Pancreas (tissue), 10 donors: ENCODE measurements at places on chromosomes 16 and 17. TPM values are rescaled to one million over a fixed set of nuclear protein-coding genes. Genes with fewer than 3 reads are reported as not detected.

Gene UBALD2
- polyA plus RNA-seq, result 30.0 TPM

Gene NPIPA5
- polyA plus RNA-seq, result 30.4 TPM

Gene GAS2L2
- 0.33 TPM for polyA plus RNA-seq

Gene HSD17B1
- 3.5 TPM for polyA plus RNA-seq

Gene FBXL20
- 2.5 TPM for polyA plus RNA-seq

Gene CETP
- 1.0 TPM for polyA plus RNA-seq

Gene SGCA
- 1.7 TPM for polyA plus RNA-seq

Gene HS3ST3A1
- 0.05 TPM for polyA plus RNA-seq

Gene SLFN14
- polyA plus RNA-seq, result not detected

Gene TBC1D26
- 0.38 TPM for polyA plus RNA-seq

Gene KRT15
- 1.1 TPM for polyA plus RNA-seq

Gene GDPD3
- polyA plus RNA-seq, result 3.6 TPM

Gene MTHFSD
- 14.2 TPM for polyA plus RNA-seq
